GM23338 (cell line): ENCODE measurements at places on chromosomes 5 and 9. TPM values are rescaled to one million over a fixed set of nuclear protein-coding genes. Genes with fewer than 3 reads are reported as not detected.

GRCh38 chr5:100566382-100567141, 31.4 kb downstream of the FAM174A start:
- no peak for DNase-seq

DNA sequence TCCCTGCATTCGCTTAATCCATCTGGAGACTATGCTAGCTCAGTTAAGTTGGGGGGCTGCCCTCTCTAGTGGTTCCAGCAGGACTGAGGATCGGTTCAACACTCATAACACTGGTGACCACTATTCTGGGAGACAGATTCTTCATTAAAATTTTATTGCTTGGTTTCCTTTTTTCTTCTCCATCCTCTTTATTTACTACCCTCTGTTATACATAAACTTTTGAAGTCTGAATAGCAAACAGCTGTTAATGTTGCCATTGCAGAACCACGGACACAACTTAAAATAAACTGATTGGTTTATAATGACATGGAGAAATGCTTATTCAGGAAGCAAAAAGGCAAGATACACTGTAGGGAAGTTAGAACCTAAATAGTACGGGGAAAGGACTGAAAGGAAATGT, 22.1 kb downstream of the IQGAP2 start:
- no peak for DNase-seq

GRCh38 chr9:117415358-117415914, 579 bp upstream of the ASTN2 start:
- DNase-seq: peak; percentile 62

GRCh38 chr9:19470981-19471650, 62.3 kb downstream of the ACER2 start:
- no peak for DNase-seq

GRCh38 chr5:111887706-111888105, 130.7 kb upstream of the NREP start:
- no peak for DNase-seq

DNA sequence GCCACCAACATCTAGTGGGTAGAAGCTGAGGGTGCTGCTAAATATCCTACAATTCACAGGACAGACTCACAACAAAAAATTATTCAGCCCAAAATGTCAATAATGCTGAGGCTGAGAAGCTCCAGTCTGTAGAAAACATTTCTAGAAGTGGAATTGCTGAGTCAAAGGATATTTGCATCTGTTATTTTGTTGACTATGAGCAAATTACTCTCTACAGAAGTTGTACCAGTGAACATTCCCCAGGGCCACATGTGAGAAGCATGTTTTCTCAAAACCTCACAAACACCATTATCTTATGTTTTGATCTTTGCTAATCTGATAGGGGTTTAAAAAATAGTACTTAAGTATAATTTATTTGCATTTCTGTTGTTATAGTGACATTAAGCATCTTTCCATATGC, 15.4 kb downstream of the ITK start:
- no peak for DNase-seq

DNA sequence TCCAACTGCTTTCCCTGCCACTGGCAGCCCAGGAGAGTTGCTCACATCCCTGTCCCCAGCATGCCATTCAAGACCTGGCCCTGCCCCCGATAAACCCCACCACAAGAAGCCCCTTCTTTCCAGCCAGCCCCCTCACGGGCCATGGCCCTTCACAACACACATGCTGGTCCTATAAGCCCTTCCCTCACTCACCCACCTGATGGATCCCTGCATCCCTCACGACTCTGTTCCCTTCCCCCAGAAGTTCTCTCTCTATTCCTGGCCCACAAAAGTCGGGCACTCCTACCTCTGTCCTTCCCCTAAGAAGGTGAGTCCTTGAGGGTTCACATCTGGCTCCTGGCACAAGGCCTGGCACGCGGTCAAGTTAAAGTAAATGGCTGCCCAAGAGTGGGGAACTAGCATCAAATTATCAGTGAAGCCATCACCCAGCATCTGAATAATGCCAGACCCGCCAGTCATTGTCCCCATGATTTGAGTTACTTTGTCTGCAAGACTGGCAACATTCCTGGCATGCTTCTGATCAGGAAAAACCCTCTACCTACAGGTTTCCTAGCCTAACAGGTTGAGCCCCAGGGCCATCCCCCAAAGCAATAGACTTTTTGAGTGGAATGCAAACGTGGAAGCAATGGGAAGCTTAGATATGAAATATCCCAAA, 65.9 kb downstream of the CRB2 start:
- peak; percentile 48 for DNase-seq

DNA sequence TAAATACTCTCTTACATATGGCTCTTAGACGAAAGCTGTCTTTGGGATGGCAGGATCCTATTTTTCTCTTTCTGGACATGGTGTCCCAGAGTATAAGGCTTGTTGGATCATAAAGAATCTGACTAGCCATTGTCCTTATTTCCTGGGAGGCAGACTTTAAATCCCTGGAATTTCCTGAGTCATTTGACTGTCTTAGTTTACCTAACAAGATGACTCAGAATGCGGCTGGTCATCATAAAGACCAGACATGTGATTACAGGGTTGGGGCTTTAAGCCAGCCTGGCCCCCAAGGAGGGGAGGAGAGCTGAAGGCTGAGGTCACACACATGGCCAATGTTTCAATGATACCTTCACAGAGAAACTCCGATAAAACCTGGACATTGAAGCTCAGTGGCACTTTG, 37.2 kb downstream of the FAM240B start:
- peak; percentile 76 for DNase-seq

- DNase-seq: peak; percentile 70
These were observed 477.5 kb upstream of the EDIL3 start for GRCh38 chr5:84862132-84862531.

DNA sequence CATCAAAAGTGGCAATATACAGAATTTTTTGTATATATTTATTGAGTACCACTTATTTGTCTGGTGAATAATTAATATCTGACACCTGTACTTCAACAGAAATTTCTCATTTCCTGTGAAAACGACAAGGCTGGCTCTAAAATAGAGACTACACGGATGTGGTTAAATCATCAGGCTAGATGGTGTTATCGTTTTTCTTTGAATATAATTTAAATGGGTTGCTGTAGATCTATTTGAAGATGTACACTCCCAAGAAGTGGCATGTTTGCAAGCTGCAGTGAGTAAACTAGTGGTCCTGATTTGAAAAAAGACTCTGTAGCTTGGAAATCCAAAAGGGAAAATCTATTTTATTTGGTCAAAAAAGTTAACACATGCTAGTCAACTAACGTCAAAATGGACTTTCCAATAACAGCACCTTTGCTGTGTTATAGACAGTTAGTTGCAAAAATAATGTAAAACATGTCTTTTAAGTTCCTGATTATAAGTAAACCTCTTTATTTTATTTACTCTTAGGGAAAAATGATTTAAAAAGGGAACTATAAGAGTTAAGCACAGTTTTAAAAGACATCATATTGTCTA, 13.8 kb downstream of the ST8SIA4 start:
- no peak for DNase-seq

GRCh38 chr5:129120158-129120581, 25.6 kb downstream of the ISOC1 start:
- no peak for DNase-seq

DNA sequence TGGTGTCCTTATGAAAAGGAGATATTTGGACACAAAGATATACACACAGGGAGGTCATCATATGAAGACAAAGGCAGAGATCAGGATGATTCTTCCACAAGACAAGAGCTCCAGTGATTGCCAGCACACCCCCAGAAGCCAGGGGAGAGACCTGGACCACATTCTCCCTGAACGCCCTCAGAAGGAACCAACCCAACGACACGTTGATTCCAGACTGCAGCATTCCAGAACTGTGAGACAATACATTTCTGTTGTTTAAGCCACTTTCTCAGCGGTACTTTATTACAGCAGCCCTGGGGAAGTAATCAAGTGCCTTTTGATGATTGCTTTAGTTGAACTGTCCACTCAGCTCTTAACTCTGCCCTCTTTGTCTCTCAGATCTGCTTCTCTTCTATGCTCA, 285.5 kb upstream of the SMARCA2 start:
- DNase-seq: no peak

DNA sequence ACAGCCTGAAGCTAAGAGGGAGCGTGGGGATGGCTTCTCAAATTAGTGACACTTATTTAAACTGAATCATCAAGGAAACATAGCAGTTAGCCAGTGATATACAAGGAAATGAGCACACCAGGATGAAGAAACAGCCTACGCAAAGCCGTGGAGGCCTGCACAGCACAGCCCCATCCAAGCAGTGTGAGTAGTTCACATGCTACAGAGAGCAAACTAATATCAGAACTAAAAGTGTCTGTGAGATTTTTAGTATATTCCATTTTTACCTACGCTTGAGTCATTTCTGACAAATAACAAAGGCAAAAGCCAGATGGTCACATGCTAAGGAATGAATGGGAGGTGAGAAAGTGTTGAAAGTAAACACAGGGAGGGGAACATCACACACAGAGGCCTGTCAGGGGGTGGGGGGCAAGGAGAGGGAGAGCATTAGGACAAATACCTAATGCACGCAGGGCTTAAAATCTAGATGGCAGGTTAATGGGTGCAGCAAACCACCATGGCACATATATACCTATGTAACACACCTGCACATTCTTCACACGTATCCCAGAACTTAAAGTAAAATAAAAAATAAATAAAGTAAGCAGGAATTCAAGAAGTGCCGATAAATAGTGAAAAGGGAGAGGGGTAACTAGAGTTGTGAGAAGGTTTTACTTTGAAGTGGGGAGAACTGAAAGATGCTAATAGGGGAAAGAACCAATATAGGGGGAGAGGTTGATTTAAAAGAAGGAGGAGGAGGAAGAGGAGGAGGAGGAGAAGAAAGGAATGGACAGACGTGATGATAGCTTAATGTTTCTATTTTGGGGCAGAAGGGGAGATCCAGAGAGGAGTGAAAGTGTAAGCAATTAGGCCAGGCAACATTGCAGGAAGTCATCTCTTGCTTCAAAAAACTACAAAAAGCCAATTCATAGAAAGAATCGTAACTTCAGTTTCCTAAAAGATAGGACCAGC, 100.9 kb upstream of the PTGER4 start:
- DNase-seq: no peak

- no peak for DNase-seq
These were observed 317.4 kb downstream of the ARHGEF28 start for GRCh38 chr5:73943397-73943796.

GRCh38 chr9:123434619-123435240, 78.7 kb downstream of the CRB2 start:
- DNase-seq: peak; percentile 84

- DNase-seq: peak; percentile 62
These were observed 17.2 kb downstream of the TRIM14 start for GRCh38 chr9:98101868-98102273.

GRCh38 chr5:66570201-66570600, 26.0 kb upstream of the MAST4 start:
- DNase-seq: no peak

DNA sequence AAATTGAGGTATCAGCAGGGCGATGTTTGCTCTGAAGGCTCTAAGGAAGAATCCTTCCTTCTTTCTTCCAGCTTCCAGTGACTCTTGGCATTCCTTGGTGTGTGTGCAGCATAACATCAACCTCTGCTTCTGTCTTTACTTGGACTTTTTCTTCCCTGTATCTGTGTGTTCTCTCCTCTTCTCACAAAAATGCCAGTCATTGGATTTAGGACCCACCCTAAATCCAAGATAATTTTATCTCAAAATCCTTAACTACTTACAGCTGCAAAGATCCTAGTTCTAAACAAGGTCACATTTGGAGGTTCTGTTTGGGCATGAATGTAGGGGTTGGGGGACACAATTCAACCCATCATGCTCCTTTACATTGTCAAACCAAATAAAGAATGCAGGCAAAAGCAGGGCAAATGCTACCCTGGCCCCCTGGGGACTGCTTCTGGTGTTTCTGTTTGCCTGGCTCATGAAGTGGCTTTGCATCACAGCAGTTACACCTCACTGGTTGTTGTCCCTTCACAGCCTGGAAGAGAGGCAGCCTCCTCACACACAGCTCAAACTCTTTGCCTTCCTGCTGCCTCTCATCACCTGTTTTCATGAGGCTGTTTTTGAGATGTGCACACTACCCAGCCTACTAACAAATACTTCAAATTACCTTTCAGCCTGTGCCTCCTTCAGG, 64.8 kb upstream of the PLCXD3 start:
- DNase-seq: peak; percentile 55

GRCh38 chr5:62742207-62742606, 163.6 kb downstream of the LRRC70 start:
- no peak for DNase-seq

- no peak for DNase-seq
These were observed 80.2 kb downstream of the ARRDC3 start for GRCh38 chr5:91302958-91303357.

GRCh38 chr5:30781643-30782042, 411.8 kb upstream of the CDH6 start:
- peak; percentile 46 for DNase-seq

GRCh38 chr5:170302653-170303501, 5.3 kb upstream of the LCP2 start:
- DNase-seq: no peak

DNA sequence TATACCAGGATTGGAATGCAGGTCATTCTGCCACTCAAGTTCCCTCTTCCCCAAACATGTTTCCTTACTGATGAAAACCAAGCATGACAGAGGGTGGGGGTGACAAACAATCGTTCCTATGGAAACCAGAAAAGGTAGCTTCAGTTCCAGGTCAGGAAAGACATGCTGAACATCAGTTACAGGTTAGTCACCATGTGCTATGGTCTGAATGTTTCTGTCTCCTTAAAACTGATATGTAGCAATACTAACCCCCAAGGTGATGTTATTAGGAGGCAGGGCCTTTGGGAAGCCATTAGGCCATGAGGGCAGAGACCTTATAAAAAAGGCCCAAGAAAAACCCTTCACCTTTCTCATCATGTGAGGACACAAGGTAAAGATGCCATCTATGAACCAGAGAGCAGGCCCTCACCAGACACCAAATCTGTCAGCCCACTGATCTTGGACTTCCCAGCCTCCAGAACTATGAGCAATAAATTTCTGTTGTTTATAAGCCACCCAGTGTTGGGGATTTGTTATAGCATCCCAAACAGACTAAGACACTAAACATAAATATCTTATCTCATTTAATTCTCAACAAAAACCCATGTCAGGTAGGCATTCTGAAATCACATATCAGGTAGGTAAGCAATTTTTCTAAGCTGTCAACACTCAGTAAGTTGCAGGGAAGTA, 15.7 kb upstream of the SH3RF2 start:
- no peak for DNase-seq

- no peak for DNase-seq
These were observed 76.6 kb downstream of the CRB2 start for GRCh38 chr9:123432331-123433236.

DNA sequence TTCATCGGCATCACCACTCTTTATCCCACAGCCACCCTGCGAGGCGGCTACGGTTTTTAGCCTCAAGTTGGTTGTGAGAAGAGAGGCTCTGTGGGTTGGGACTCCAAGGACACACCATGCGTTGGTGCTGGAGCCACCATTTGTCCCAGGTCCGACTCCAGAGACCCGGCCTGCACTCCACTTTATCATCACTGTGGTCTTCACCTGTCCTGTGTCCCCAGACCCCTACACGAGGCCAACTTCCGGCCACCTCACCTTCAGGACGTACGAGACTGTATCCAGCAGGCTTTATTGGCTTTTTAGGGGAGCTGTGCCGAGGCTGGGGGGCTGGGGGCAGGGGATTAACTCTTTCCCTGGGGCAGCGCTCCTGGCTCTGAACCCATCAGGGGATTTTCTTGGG, 55.0 kb downstream of the GTF3C4 start:
- no peak for DNase-seq

The NUTM2G gene
- 0.54 and 1.6 TPM in 2 replicates for total RNA-seq

The OBP2B gene
- not detected in 2 replicates for total RNA-seq

The ADGRD2 gene
- total RNA-seq: 0.45 TPM in 1 of 2 replicates, not detected in the other

The QSOX2 gene
- 25.5 and 29.2 TPM in 2 replicates for total RNA-seq

The ENHO gene
- 9.2 and 13.8 TPM in 2 replicates for total RNA-seq

The PGM5 gene
- not detected in 2 replicates for total RNA-seq

The NME5 gene
- total RNA-seq: not detected in 2 replicates

The SMIM33 gene
- not detected in 2 replicates for total RNA-seq

The PLPPR1 gene
- 2.0 and 3.7 TPM in 2 replicates for total RNA-seq

The SLC6A7 gene
- not detected in 2 replicates for total RNA-seq
